ENCODE measurements at places on chromosomes 13 and 19. TPM values are rescaled to one million over a fixed set of nuclear protein-coding genes. Genes with fewer than 3 reads are reported as not detected.

Gene CYP4F11
- not detected for total RNA-seq

Gene ERICH6B
- total RNA-seq = not detected

Gene KASH5
- total RNA-seq = 0.62 TPM

Gene LIM2
- total RNA-seq = not detected

- DNase-seq = peak; percentile 44
Observed at GRCh38 chr19:13154241-13154778, 4.1 kb downstream of the IER2 start.

- no peak for DNase-seq
Observed at GRCh38 chr13:108304170-108305016, 34.9 kb downstream of the TNFSF13B start.

DNA sequence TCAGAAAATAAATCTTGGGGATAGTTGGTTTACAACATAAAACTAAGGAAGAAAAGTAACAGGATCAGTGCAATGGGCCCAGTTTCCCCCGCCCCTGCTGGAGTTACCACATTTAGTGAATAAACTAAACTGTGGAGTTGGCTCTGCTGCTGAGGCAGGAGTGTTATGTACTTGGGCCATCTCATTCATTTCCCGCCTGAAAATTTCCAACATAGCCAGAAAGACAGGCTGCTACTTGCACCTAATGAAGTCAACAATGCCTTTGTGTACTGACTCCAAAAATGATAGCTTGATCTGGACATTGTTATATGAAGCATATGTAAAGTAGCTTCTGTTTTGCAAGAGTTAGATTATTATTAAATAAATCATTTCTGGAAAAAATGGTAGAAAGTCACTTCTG is 7.9 kb upstream of the RNASEH2B start:
- no peak for DNase-seq

DNA sequence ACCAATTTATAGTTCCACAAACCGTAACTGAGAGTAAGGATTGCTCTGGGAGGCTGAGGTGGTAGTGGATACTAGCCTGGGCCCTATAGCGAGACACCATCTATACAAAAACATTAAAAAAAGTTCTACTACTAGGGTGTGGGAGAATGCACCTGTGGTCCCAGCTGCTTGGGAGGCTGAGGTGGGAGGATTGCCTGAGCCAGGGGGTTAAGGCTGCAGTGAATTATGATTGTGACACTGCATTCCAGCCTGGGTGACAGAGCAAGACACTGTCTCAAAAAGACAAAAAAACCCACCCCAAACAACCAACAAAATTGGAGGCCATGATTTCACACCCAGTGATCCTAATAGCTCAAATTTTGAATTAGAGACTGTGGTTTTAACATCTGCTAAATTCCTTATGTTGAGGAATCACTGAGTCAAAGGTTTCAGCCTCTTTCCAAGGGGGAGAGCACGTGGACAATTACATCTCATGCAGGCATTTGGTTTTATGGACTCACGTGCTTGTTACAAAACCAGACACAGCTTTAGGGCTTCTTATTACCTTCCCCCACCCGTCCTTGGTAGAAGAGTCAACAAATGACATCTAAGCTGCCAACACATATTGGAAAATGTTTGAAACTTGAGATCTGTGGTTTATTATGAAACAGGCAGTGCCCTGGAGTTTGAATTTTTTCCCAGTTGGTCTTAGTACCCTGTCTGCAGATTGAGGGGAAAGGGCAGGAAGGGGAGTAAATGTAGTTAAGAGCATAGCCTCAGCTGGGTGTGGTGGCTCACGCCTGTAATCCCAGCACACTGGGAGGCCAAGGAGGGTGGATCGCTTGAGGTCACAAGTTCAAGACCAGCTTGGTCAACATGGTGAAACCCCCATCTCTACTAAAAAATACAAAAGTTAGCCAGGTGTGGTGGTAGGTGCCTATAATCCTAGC is 18.5 kb downstream of the CYP2A6 start:
- DNase-seq = no peak

GRCh38 chr19:13401388-13401787 is 104.9 kb downstream of the CACNA1A start:
- DNase-seq = no peak

DNA sequence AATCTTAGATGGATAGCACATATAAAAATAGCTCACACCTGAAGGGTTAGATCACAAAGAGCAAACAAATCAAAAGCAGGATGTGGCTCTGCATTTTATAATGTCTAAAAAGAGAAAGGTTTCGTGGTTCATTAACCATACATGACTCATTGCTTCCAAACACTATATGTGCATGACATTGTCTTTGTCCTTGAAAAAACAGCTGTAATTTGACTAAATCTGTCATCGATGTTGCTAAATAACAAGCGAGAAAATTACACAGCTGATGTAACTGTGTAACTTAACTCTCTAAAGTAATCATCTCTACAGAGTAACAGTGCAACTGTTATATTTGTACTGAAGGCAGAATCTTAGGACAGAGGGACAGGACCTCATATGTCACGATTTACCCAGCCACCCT is 383.1 kb upstream of the GPC6 start:
- no peak for DNase-seq

- no peak for DNase-seq
Observed at GRCh38 chr19:32781280-32781679, 61.7 kb downstream of the TDRD12 start.

DNA sequence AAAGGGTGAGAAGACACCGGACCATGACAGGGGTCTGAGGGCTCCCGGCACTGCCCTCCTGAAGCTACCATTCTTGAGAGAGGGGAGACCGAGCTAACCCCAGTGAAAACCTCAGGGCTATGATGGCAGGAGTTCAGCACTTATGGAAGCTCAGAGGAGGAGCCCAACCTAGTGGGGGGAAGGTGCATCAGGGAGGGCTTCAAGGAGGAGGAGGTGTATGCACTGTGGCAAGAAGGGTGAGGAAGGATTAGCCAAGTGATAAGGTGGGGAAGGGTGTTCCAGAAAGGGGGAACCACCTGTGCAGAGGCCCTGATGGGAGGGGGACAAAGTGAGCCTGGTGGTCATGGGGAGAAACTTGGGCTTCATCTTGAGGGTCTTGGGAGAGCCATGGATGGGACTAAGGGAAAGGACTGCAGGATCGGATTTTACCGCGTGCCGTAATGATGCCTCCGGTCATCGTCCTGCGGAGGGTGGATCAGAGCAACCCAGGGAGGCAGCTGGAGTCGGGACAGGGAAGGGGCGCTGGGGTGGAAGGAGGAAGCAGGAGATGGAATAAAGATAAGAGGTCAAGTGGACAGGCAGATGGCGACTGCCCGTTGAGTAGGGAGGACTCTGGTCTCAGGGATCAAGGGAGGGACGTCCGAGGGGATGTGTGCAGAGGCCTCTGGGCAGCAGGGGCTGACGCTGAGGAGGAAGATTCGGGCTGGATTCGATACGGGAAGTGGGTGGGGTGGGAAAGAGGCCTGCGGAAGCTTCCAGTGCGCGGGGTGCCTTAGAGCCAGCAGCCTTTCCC is 13.3 kb upstream of the PSMD8 start:
- DNase-seq = peak; percentile 22

GRCh38 chr13:49217962-49218492 is 2.1 kb upstream of the MLNR start:
- DNase-seq = no peak

- no peak for DNase-seq
Observed at GRCh38 chr13:48258002-48258401, 25.0 kb downstream of the ITM2B start.

DNA sequence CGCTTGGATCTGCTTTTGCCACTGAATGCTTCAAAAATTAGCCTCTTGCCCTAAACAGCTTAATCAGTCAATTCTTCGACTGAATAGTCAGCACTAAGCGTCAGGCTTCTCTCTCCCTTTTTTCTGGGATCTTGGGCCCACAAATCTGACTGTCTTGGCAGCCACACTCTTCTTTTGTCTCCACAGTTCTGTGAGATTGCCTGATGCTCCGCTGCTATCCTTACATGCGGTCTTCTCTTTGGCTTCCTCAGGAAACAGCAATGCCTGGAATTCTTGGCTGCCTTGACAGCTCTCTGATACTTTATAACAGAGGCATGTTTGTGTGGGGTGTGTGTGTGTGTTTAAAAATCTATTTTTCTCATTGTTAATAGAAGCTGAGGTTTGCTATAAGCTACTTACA is 32.6 kb downstream of the ERCC5 start:
- DNase-seq = no peak

- no peak for DNase-seq
Observed at GRCh38 chr13:25463496-25463895, 91.7 kb downstream of the ATP8A2 start.
